ENCODE measurements at places on chromosomes 11 and 22. TPM values are rescaled to one million over a fixed set of nuclear protein-coding genes. Genes with fewer than 3 reads are reported as not detected.

MMP27 gene
- not detected for total RNA-seq

DCHS1 gene
- total RNA-seq: 0.51 TPM

PRAME gene
- not detected for total RNA-seq

RHOD gene
- 0.30 TPM for total RNA-seq

WT1 gene
- total RNA-seq: not detected

RASL10A gene
- total RNA-seq: 0.52 TPM

SDHD gene
- total RNA-seq: 81.7 TPM

CAT gene
- total RNA-seq: 31.8 TPM

MEI1 gene
- total RNA-seq: 26.1 TPM

IGLL5 gene
- total RNA-seq: not detected

OR52N4 gene
- not detected for total RNA-seq

LRRC75B gene
- 4.7 TPM for total RNA-seq

ROBO4 gene
- total RNA-seq: not detected

MMP12 gene
- not detected for total RNA-seq

TMEM132A gene
- 1.2 TPM for total RNA-seq

CHADL gene
- 0.11 TPM for total RNA-seq

ARHGAP8 gene
- total RNA-seq: 0.30 TPM

ART1 gene
- not detected for total RNA-seq

CHRM4 gene
- total RNA-seq: 0.23 TPM

TST gene
- 15.2 TPM for total RNA-seq

SYT13 gene
- total RNA-seq: not detected

MIOX gene
- total RNA-seq: 0.25 TPM

GAB4 gene
- total RNA-seq: not detected

PYGM gene
- 1.9 TPM for total RNA-seq

CALCA gene
- not detected for total RNA-seq

TMPRSS4 gene
- not detected for total RNA-seq

LUZP2 gene
- total RNA-seq: not detected

OMP gene
- total RNA-seq: not detected

OR51E2 gene
- not detected for total RNA-seq

C11orf52 gene
- not detected for total RNA-seq

RASSF10 gene
- total RNA-seq: not detected

EXPH5 gene
- total RNA-seq: 1.2 TPM

SLC7A4 gene
- total RNA-seq: 0.07 TPM

CST6 gene
- 0.75 TPM for total RNA-seq

NPAS4 gene
- total RNA-seq: 0.09 TPM

RASGRP2 gene
- total RNA-seq: 20.9 TPM

RBMXL2 gene
- total RNA-seq: not detected

ENTHD1 gene
- 0.11 TPM for total RNA-seq
